Thoracic aorta (tissue), 2 donors: ENCODE measurements at places on chromosomes 16 and 17.

DNA sequence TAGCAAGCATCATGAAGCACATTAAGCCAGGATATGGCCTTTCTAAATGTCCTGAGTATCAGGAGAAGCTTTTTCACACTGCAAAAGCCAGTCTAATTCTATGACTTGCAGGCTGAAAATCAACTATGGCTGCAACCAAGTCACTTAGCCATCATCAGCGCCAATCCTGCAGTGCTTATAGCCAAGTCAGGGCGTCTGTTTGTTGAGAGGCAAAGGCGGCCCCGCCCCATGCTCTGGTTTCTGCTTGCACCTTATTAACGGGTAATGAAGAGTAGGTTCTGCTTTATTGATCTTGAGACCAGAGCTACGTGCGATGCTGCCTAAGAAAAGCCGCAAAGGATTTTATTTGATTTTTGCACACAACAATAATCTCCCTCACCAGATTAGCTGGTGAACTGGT, 88.4 kb downstream of the CDH13 start:
- DNase-seq: no peak

- no peak for DNase-seq
Measured at GRCh38 chr17:49968405-49969133, 421 bp upstream of the DLX4 start.

DNA sequence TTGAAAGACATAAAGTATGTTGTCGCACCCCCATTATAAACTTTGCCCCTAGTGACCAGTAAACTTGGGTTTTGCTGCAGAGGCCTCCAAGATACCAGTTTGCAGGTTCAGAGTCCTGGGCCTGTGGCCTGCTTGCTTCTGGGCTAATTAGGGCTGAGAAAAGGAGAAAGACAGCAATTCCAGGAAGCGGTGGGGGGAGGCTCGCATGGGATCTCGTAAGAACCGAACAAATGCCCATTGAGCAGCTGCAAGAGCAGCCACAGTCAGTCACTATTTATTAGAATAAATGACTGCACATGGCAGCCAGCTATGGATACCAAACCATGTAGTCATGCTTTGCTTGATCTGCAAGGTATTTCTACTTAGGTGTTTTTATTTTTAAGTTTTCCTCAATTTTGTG, 4.9 kb downstream of the SHISA9 start:
- no peak for DNase-seq

DNA sequence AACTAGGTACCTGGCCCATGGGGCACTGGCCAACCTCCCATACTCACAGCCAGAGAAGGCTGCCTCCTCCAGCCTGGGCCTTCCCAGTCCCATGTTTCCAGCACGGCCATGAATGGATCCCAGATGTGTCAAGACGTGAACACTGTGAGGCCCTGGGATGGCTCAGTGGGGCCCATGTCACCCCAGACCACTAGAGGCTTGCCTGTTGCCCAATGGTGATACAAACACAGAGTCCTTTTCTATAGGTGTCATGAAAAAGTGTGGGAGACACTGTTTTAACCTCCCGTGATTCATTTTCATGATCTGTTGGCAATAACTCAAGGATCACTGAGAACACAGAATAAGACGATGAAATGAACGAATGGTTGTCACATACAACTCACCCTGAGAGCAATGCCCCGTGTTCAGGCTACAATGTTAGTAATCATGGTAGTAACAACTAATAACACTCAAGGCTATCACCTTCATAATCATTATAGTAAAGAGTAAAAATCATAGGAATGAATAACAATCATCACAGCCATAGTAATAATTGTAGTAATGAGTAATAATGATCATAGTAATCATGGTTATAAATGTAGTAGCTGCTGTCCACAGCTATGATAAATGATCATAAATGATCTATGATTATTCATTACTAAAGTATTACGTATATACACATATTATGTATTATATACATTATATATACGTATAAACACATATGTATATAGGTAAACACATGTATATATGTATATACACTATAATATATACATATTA, 64.0 kb downstream of the DYNLRB2 start:
- no peak for DNase-seq

DNA sequence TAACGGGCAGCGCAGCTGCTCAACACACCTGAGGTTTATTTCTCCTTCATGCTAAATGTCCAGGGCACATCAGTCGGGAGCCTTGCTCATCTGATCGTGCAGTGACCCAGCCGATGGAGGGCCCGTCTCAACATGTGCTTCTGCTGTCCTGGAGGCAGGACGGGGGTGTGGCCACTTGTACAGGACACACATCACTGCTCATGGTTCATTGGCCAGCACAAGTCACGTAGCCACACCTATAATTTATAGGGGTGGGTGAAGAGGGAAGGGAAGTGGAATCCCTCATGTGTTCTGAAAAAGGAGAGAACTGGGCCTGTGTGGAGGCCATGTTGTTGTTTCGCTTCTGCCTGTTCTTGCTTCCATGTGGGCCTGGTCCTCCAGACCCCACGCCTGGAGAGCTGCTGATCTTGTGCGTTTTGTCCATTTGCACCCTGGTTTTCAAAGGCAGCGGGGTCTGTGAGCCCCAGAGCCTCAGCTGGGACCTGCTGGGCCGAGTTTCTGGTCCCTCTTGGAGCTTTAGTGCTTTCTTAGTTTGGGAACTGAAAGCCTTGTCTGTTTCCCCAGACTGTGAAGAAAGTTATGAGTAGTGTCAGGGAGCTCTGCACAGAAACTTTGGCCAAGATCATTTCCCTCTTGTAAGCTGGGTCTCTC, 60.5 kb downstream of the CMIP start:
- no peak for DNase-seq

GRCh38 chr16:2043667-2044451, 3.8 kb downstream of the NTHL1 start:
- no peak for DNase-seq

DNA sequence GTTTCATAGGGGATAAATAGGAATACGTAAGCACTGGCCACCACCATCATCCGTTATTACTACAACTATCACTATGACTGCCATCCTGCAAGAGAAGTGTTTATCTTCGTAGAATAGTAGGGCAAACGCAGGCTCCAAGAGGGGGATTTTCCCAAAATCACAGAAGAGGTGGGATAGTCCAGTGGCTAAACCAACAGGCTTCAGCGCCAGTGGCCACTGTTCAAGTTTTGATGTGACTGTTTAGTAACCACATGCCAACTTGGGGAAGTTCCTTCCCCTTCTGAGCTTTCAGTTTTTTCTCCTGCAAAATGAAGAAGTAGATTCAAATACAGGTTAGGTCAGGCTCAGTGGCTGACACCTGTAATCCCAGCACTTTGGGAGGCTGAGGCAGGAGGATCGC, 60.7 kb upstream of the GRIN2A start:
- DNase-seq: no peak

DNA sequence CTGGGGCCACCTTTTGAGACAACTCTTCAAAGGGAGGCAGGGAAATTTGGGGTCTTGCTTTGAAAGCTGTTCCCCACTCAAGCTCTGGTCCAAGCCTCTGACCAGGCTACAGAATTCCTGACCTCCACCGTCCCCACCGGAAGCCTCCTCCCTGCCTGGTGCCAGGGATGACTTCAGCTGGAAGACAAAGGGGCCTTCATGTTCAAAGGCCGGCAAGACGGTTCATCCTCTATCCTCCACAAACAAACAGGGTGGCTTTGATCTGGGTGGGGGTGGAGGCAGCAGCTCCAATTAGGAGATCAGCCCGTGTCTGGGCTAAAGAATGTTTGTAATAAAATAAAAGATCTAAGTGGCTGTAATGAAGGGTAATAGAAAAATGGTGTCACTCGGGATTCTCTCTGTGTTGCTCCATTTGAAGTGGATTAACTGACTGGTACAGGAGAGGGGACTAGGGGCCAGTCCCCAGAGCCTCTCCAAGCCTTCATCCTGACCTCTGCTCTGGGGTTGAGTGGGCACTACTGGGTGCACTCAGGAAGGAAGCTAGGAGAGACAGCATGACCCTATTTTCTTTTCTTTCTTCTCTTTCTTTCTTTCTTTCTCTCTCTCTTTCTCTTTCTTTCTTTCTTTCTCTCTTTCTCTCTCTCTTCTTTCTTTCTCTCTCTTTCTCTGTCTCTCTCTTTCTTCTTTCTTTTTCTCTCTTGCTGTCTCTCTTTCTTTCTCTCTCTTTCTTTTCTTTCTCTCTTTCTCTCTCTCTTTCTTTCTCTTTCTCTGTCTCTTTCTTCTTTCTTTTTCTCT, 27.5 kb upstream of the NKD1 start:
- no peak for DNase-seq

GRCh38 chr16:2493605-2494004, 18.7 kb downstream of the TBC1D24 start:
- no peak for DNase-seq

DNA sequence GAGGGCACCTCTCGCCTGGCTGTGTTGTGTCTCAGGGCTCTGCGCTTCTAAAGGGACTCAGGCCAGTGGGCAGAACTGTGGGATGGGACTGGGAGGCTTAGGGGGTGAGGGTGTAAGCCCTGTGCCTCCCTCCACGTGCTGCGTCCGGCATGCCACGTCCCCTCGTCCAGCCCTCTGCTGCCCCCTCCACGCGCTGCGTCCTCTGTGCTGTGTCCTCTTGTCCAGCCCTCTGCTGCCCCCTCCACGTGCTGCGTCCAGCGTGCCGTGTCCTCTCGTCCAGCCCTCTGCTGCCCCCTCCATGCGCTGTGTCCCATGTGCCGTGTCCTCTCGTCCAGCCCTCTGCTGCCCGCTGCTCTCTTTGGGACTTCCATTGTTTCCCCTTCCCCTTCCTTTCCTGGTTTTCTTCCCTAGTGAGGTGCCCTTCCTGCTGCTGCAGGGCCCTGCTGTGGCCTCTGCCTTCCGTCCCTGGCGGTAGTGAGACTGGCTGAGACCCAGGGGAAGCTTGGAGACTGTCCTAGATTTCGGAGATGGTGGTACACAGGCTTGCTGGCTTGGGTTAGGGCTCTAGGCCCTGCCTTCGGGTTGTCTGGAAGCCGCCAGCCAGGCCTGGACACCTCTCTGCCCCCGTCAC, 6.4 kb upstream of the ZNF750 start:
- no peak for DNase-seq

GRCh38 chr16:78990309-78990701, 610.2 kb downstream of the MAF start:
- no peak for DNase-seq

DNA sequence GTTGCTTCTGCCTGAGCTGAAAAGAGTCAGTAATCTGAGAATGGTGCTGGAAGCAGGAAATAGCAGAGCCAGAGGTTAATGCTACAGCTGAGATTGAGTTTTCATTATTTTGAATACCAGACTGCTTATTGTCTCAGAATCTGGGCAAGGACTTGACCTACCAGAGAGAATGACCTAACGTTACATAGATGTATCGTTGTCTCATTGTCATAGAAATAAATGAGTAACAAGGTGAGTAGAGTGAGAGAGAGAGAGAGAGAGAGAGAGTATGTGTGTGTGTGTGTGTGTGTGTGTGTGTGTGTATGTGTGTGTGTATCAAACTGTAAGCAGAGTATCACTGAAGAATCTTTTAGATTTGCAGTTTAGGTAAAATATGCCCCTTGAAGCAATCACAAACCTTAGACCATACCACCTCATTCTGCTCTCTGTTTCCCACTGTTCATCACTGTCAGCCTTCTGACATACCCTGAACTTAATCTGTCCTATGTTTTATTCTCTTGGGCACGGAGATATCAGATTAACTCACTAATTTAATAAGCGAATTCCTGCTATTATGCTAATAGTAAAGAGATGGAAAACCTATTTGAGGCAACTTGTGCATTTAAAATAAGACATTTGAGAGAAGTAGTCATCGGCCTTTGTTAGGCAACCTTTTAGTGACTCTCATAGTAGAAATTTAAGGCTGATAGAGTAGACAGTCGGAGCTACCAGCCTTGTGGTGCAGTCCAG, 87.8 kb downstream of the CYB561 start:
- DNase-seq: no peak

GRCh38 chr17:78125138-78125913, 3.2 kb downstream of the TMC6 start:
- no peak for DNase-seq

GRCh38 chr17:80889231-80890195, 102.1 kb upstream of the CHMP6 start:
- DNase-seq: no peak
